Cortex of kidney (tissue), 1 donor: ENCODE measurements at places on chromosomes 4 and X.

DNA sequence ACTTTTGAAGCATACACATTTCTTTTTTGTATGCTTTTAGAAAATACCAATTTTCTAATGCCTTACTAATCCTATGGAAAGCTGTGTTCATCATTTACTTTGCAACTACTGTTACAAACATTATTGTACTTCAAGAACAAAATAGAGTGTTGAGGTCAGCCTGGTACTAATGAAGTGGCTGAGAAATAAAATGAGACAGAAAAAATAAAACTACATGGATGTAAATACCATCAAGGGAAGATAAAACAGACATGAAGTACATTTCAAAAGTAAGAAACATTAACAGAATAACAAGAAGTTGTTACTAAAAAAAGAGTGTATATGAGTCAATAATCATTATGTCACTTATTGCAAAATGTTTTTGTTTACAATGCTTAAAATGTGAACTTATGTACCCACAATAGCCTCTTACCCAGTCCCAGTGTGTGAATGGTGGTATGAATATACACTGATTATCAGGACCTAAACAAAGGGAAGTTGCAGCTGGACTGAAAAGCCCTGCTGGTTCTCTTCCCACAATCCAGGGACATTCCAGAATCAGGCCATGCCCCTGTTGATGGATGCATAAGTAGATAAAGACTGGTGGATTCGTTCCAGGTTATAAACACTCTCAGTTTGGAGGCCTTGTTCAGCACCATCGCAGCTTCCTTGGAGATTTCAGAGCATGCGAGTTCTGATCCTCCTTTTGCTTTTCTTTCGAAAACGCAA lies 2.4 kb upstream of the CSN3 start:
- DNase-seq: no peak

DNA sequence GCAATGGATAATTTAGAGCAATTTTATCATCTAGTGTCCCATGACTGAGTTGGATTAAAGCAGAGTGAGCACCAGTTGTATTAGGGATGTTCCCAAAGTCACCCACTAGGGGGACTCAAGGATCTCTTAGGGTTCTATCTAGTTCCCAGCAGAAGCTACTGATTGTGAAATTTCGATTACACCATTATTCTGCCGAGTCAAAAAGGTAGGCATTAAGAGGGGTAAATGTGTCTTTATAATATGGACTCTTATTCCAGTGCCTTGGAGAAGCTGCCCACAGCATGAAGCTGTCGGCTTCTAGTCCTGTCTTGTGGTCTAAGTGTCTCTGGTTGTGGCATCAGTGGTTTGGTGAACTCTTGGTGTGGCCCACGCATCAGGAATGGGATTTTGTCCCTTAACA lies 53.3 kb downstream of the RGS12 start:
- DNase-seq: no peak

DNA sequence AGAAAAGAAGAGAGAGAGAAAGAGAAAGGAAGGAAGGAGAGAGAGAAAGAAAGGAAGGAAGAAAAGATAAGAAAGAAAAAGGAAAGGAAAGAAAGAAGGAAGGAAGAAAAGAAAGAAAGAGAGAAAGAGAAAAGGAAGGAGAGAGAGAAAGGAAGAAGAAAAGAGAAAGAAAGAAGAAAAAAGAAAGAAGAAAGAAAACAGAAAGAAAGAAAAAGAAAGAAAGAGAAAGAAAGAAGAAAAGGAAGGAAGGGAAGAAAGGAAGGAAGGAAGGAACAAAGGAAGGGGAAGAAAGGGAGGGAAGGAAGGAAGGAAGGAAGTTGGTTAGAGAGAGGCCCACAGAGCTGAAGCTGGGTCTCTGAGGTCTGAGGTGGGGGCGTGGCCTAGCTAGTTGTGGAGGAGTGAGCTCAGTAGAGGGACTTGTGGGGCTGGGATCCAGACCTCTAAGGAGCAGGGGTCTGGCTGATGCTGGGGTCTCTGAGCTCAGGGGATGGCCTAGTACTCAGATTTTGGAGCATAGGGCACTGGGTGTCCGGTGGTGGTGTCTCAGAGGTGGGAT lies 27.1 kb upstream of the PDZD4 start:
- no peak for DNase-seq

DNA sequence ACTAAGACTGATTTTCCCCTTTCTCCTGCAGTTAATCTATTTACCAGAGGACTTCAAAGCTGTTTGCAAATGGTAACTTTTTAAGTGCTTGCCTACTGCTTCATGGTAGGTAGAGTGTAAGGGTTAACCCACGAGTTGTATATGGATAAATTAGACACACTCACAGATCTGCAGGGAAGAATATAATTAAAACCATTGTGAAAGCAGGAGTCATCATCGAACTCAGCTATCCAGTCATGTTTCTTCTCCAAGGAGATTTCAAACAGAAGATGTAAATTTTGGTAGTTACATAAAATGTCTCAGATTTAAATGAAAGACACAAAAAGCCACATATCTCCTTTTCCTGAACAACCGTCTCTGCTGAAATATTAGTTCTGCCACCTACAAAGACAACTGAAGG lies 549 bp upstream of the XG start:
- no peak for DNase-seq
